Foreskin melanocyte (primary cell): ENCODE measurements at places on chromosomes 1 and 21.
A peak's percentile ranks its signal among the peaks of the same experiment; 100 is the strongest.

DNA sequence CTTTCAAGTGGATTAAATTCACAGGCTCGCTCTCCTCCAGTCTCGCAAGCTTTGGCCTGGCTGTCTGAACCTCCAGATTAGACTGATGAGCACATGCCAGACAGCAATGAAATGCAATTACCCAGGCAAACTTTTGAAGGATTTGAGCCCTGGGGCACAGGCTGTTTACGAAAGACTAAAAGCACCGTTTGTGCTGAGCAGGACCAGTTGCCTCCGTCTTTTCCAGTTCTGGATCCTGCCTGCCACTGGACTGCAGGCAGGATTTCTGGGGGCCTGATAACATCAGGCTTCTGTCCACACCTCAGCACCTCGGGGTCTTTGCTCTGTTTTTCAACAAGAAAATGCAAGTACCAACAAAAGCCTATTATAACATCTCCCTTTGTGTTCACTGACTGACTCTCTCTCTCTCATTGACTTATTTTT is 145.7 kb downstream of the CLIC6 start:
- no peak for DNase-seq

DNA sequence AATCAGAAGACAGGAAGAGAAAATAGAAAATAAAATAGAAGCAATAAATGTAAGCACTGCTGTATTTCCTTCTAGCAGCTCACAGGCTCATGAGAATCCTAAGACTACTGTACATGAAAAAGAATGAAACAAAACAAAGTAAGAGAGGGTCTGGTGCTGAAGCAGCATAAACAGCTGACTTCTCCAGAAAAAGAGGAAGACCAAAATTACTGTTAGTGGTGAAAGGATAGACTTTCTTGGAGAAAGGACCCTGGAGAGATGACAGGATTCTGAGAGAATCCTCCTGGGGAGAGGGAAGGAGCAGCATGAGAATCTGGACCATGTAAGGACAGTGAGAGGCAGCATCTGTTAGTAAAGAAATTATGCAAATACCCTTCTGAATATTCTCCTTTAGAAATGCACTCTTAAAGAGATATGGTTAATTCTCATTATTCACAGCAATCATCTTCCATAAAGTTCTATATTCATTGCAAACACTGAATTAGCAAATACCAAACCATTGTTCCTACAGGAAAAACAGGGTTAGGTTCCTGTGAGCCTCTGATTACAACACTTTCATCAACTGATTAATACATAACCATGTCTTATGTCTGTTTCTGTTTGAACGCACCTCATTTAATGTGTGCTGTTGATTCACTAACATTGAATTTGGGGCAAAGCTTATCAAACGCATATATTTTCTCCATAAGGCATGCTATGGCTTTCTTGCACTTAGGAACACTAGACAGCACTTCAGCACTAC is 17.0 kb downstream of the SLC25A24 start:
- DNase-seq = no peak

DNA sequence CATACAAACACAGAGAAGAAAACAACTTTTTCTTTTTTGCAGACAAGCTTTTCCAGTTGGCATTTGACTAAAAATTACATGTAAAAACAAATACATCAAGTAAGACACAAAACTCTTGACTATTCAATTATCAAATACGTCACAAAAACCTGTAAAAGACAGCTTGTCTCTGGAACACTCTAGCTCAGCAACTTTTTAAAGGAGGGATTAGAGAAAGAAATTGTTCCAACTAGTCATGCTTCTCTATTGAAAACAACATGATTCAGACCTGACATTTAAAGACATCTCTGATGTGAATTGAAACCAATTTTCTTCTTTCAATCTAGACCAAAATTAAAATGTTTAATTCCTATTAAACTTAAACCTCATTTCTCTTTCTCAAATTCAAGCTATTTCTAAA is 30.3 kb downstream of the SMYD3 start:
- peak; percentile 61 for DNase-seq

DNA sequence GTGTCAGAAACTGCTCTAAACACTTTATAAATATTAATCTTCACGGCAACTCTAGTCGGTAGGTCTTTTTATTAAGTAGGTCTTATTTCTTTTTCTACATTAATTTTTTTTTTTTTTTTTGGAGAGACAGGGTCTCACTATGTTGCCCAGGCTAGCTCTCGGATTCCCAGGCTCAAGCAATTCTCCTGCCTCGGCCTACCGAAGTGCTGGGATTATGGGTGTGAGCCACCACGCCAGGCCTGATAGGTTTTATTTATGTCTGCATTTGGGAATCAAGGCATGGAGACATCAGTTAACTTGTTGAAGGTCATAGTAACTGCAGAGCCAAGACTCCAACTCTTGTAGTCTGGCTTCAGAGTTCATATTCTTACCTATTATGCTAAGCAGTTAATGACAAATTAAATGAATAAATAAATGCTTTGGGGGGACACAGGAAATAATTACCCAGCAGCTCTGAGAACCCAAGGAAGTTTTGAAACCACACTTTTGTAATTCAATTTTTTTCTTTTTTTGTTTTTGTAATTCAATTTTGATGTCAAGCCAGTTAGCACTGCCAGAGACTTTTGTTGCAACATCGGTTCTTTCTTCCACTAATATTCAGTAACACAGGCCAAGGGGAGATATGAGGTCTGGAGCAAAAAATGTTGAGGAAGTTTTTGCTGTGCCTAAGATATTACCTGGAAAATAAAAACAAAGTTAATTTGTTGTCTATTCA is 9.4 kb upstream of the UAP1 start:
- no peak for DNase-seq

DNA sequence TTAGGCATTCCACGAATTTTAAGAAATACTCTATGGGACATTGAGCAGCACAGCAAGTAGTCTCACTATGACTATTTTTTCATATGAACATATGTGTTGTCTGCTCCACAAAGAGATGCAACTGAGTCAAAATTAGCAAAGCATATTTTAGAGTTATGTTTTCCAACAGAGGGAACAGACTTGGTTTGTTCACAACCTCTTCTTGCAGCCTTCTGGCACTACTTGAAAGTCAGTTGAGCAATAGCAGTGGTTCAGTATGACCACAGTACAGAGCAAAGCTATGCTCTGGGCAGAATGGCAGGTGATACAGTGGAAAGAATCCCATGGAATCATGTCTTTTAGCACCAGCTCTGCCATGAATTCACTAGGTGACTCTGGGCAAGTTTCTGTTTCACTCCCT is 5.2 kb downstream of the CCN1 start:
- DNase-seq = no peak

- DNase-seq = no peak
Measured at GRCh38 chr1:68322837-68323687, 90.7 kb upstream of the WLS start.

GRCh38 chr1:2925918-2926317 is 95.3 kb upstream of the ACTRT2 start:
- no peak for DNase-seq
